ENCODE measurements at places on chromosomes 3 and 15.

GRCh38 chr3:141963301-141963700 is 86.9 kb downstream of the ATP1B3 start:
- no peak for DNase-seq

- DNase-seq = no peak
These were observed 243.2 kb downstream of the MBNL1 start for GRCh38 chr3:152511904-152512303.

- no peak for DNase-seq
These were observed 210.8 kb upstream of the MRPL3 start for GRCh38 chr3:131713416-131714123.

- no peak for DNase-seq
These were observed 399.7 kb downstream of the VPS13C start for GRCh38 chr15:61660579-61660978.

DNA sequence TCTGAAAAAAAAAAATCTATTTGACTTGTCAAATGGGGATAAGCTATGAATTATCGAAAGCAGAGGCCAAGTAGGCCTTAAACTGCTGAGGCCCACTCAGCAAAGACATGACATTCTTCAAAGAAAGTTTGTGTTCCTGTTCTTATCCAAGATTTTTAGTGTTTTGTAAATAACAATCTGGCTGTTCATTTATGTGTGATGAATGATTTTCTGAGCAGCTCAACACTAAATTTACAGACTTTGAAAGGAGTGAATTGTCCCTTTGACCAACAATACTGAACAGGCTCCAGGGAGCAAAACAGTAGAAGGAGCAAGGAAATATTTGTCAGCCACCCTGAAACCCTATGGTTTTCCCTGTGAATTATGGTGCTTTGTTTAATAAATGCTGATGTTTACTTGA is 512.6 kb upstream of the NAALADL2 start:
- DNase-seq = no peak

DNA sequence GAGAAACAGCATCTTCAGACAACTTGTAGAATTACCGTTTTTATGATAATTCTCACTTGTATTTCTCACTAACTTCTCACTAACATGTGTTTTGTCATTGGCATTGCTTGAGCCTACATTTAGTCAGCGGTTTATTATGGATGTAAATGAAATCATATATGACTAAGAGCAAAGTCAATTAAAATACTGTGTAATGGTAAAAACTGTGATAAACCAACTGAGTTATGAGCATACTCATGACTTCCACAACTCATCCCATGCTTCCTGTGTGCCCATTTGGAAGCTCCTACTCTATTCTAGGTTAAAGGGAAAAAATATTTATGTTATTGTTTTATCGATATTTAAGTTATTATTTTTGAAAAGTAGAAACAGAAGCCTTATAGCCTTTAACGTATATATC is 12.8 kb downstream of the PXK start:
- no peak for DNase-seq

GRCh38 chr3:131789188-131789587 is 245.6 kb downstream of the CPNE4 start:
- no peak for DNase-seq

DNA sequence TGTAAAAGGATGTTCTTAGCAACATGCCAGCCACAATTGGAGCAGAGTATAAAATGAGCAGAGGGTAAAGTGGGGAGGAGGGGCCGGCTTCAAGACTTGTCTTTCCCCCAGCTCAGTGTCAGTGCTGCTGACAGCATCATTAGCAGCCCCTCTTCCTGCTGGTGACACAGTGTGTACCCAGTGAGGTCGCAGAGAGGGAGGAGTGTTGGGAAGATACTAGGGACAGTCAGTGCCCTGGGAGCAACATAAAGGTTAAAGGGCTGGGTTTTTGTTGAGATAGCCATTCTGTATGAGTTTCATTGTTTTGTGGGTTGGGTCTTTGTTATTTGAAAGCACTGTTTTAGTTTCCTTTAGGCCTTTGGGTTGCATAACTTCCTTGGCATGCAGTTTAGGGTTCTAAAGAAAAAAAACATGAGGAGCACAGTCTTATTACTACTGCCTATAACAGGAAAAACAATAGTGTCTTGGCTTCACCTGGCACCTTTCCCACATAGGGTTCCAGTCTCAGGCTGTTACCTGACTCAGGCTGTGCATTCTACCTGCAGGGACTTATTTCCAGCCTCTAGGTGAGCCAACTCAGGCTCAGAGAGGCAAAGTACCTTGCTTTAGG is 94.1 kb upstream of the SKOR1 start:
- DNase-seq = no peak
